ENCODE measurements at places on chromosomes 7 and 10.

DNA sequence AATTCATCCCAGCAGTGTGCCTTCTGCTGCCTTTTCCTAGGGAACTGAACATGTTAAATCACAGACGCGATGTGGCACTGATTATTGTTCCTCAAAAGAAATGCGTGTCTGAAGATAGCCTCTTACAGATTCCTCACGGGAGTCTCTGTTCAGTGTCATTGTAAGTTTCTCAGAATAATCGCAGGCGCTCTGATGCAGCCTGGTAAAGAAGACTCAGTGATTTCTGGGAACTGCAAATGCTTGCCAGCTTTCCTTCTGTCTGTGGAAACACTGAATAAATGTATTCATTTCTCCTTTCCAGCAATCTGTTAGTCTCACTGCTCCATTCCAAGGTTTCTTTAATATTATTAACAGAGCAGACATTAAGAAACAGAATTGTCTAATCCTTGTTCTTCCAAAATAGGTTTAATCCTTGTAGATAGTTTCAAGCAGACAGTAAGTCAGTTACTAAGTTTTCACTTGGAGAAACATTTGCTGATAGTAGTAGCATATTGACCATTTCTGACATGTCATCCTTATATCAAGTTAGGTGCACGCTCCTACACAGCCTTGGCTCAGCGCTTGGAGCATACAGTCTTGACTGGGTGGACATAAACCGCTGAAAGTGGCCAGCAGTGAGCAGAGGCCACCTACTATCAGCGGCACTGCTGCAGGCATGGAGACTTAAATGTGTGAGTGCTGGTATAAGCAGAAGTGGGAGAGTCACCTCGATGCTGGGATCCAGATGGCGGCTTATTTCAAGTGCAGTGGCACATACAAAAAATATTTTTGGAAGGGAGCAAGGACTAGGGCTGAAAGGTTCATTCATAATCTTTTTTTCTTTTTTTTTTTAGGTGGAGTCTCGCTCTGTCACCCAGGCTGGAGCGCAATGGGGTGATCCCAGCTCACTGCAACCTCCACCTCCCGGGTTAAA, 27.7 kb downstream of the MMRN2 start:
- DNase-seq: no peak

DNA sequence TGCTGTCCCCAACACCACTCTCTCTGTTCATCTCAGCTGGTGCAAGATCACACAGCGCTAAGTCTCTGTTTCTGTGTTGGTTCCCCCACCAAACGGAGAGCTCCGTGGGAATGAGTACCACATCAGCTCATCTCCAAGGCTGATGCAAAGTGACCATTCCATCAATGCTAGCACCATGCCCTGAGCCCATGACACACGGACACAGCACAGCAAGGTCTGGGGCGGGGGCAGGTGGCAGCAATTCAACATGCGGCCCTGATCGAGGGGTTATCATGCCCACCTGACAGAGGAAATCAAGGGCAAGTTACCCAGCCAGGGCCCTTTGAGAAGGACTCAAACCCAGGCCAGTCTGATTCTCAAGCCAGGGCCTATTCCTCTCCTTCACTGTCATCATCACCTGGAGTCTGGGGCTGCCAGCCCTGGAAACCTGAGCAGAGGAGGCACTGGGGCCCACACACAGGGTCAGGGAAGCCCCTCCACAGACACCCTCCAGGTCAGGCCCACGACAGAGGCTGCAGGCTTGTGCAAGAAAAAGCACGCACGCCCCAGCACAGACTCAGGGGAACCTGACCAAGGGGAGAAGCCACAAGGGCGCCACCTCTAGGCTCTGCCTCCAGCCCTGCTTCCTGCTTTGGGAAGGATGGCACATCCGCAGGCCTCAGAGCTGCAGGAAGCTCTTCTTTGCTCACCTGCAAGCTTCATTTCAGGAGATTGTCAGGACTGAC, 74.8 kb downstream of the GRID1 start:
- no peak for DNase-seq

GRCh38 chr10:20535897-20536881, 360.9 kb downstream of the NEBL start:
- no peak for DNase-seq

- DNase-seq: peak; percentile 48
These were observed 3.8 kb downstream of the VPS41 start for GRCh38 chr7:38905056-38905759.

GRCh38 chr10:1398626-1399410, 338.5 kb downstream of the ADARB2 start:
- no peak for DNase-seq

DNA sequence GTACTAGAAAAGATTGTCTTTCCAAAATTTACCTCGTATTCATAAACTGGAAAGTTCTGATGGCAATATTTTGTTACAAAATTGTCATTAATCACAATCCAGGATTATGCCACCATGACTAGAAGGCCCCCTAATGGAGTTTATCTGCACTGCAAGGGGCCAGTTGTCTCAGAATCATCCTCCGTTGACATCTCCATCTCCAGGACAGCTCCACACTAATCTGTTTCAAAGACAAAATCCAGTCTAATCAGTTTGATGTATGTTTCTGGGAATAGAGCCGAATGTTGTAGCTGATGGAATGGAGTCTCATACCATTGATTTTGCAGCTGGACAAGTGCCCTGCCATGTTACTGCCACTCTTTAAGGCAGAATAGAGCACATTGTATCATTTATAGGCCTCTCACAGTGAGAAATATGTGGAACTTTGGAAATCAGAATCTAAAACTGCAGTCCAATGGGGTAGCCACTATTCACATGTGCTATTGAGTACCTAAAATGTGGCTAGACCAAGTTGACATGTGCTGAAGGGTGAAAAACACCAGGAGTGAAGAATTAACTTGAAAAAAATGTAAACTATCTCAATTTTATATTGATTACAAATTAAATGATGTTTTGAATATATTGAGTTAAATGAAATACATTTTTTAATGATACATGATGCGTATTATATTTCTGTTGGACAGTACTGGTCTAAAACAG, 38.3 kb upstream of the TOMM7 start:
- peak; percentile 12 for DNase-seq

- DNase-seq: peak; percentile 48
These were observed 124.0 kb upstream of the PTPN20 start for GRCh38 chr10:46787321-46787615.

DNA sequence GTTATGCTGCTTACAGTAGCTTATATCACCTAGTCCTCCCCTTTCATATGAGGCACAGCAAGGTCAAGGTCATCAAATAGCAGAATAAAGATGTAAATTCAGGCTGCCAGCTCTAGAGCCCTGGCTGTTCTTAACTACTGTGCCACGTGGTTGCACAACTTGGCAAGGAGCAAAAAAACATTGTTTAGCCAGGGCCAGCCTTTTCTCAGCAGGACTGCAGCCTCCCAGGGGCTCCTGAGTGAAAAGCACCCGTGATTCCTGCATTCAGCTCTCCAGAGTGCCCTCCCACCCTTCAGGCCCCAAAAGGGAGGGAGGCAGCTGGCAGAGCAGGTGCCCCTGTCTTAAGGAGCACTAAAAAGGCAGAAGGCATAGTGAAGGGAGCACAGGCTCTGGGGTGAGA, 31.8 kb upstream of the TM9SF3 start:
- DNase-seq: peak; percentile 34

DNA sequence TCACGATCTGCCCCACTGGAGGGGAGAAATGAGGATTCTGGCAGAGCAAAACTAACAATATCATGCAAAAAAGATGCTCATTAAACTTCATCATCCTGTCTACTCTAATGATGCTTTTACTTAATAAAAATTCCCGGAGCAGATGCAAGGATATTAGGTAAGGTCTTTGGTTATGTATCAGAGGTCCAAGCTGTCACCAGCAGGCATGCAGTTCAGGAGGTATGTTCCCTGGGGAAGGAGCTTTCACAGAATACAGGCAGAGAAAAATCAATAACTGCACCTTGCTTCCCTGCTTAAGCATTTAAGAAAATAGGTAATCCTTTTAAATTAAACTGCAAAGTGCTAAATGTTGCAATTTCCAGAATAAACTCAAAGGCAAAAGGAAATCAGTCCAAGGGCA, 81.6 kb upstream of the C1QL3 start:
- no peak for DNase-seq

- no peak for DNase-seq
These were observed 366.4 kb upstream of the POM121L12 start for GRCh38 chr7:52669031-52669430.

DNA sequence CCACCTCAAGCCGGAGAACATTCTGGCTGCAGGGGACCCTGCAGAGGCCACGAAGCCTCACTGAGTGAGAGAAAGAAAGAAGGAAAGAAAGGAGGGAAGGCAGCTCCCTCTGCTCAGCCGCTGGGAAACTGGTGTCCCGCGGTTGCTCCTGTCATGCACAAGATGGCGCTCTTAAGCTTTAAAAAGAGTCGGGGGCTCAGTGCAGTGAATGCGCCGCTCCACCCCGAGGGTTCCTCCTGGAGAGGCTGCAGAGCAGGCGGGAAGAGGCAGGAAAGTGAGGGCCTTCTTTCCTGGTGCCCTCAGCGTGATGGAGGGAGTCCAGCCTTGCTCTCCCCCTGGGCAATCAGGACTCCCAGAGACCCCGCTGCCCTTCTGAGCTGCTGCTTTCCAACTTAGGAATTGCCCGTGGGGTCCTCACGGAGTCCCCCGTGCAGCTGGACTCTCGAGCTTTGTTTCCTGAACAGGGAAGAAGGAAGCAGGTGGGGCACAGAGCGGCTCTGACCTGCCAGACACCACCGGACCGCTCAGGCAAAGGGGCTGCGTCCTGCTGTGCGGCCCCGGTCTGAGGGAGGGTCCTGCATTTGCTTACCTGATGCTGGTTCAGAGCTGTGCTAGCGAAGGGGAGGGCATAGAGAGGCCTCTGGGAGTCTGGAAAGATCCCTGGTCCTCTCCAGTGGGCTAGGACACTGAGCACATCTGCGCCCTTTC, 141.9 kb upstream of the MKI67 start:
- DNase-seq: peak; percentile 2

DNA sequence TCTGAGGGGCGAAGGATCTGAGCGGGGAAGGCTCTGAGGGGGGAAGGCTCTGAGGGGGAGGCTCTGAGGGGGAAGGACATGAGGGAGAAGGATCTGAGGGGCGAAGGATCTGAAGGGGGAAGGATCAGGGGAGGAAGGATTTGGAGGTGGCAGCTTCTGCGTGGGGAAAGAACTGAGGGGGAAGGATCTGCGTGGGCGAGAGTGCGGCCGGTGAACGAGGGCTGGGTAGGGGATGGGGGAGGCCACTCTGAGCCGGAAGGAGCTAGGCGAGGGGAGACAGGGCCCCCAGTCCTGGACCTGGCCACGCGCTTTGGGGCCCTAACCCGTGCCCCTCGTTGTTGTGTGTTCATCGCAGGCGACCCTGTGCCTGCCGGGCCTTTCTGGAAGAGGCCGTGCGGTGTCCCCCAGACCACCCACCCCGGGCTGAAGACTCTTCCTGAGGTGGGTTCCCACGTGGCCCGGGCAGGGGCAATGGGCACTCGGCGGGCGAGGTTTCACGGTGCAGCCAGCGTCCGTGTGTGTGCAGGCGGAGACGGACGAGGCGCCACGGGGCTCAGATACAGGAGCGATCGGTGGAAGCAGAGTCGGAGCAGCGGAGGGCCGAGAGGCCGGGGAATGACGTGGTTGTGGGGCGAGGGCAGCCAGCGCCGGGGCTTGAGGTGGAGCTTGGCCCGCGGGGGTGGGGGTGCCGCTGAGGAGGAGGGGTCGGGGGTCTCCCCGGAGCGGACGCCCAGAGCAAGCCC, 2.0 kb downstream of the CALY start:
- DNase-seq: no peak

GRCh38 chr10:122632031-122632430, 67.6 kb downstream of the C10orf120 start:
- DNase-seq: no peak

DNA sequence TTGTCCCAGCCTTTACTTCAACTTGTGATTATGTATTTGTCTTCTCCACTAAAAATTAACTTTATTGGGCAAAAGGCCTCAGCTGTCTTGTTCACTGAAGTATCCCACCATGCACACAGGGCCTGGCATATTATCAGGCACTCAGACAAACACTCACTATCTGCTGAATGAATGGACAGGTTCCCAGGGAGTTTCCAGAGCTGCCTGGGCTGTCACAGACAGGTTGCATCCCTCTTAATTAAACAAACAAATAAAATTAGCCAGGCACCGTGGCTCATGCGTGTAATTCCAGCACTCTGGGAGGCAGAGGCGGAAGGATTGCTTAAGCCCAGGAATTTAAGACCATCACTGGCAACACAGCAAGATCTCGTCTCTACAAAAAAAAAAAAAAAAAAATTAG, 1.5 kb upstream of the TSPAN14 start:
- no peak for DNase-seq

- no peak for DNase-seq
These were observed 18.7 kb downstream of the SEC24C start for GRCh38 chr10:73762915-73763314.

- DNase-seq: no peak
These were observed 13.4 kb upstream of the RASSF4 start for GRCh38 chr10:44946205-44946604.

- DNase-seq: no peak
These were observed 51.1 kb upstream of the CHST15 start for GRCh38 chr10:124144536-124144935.

GRCh38 chr7:25646726-25647413, 418.6 kb upstream of the NPVF start:
- no peak for DNase-seq

DNA sequence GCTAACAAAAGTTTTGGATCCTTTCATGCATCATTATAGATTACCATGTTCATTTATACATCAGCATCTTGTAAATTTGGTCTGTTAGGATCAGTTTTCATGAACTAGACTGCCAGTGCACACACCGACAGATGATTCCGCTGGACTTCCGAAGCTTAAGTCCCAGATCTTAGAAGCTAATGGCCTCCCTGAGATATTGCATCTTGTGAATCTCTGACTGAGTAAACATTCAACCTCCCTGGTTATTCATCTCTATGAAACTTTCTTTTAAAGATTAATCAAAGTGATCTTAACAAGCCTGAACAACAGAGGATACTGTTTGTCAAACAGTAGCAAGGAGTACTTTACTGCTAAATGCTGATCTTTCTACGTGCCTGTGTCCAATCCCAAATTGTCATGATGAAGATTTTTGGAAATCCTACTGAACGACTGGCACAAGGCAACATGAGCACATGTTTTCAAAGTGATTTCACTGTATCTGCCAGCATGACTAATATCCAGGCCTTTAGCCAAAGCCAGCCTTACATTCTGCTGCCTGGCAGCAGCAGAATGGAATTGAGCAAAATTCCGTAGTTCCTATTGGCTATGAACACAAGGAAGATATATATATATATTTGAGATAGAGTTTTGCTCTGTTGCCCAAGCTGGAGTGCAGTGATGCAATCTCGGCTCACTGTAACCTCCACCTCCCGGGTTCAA, 91.3 kb upstream of the ANK3 start:
- peak; percentile 72 for DNase-seq
